CD4-positive, alpha-beta T cell treated with Interleukin-17A for 4 hours (primary cell): ENCODE measurements at places on chromosomes 3 and 15.
A peak's percentile ranks its signal among the peaks of the same experiment; 100 is the strongest.

DNA sequence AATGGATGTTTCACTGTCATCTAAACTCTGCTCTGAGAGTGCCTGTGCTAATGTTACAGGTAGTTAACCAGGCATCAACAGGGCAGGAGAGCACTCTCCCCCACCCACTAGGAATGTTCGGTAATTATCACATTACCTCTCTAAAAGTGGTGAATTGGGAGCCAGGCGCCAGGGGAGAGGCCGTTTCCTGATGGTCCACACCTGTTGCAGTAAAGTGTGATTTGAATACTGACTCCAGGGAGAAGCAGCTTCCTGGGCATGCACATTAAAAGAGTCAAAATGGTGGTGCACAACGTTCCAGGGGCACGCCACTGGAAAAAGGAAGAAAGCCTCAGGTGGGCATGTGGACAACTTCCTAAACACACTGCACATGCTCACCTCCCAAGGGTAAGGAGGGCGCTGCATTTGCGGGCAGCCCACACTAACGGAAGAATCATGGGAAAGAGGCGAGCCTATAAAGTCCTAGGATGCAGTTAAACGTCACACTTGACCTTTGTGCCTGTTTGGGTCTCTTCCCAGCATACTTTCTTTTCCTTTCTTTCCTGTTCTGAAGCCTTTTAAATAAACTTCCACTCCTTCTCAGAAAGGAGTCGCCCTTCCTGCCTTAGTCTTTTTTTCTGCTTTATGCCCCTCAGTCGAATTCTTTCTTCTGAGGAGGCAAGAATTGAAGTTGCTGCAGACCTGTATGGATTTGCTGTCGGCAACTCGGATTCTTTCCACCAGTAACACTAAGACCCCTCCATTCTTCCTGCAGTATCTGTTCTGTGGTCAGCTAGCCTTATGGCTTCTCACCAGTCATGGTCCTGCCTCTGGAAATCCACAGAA, 28.9 kb upstream of the GPD1L start:
- DNase-seq = no peak

DNA sequence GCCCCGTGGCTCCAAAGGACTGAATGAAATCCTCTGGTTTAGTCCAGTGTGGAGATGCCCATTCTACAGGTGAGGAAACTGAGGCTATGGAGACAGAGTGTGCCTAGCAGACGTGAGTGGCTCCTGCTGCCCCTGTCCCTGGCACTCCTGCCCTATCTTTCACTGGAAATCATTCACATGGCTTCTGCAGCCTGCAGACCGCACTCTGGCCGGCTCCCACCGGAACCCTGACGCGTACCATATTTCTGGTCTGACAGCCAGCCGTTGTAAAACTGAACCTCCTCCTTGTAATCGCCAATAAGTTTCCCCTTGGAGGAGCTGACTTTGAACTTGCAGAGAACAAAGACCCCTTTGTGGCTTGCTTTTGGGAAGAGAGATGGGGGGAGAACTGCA, 136.5 kb downstream of the CHSY1 start:
- no peak for DNase-seq

DNA sequence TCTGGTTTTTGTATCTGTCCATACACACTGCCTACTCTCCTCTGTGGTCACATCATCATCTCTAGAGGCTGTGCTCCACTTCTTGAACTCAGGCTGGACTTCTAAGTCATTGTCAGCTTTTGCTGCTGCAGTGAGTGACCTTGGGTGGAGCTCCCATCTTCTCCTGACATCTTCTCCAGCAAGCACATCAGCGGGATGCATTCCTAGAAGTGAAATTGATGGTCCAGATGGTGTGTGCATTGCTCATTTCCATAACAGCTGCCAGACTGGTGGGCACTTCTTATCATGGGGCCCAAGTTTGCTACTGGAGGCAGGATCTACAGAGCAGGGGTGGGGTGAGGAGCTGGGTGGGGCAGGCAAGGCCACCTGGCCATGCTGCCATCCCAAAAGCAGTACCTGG, 109.9 kb downstream of the DNAJB8 start:
- no peak for DNase-seq

- no peak for DNase-seq
These were observed 179.7 kb downstream of the ITPR1 start for GRCh38 chr3:4672725-4673275.

GRCh38 chr3:38755130-38755529, 60.9 kb downstream of the SCN10A start:
- DNase-seq = no peak

- DNase-seq = no peak
These were observed 701.5 kb downstream of the ZNF385D start for GRCh38 chr3:21049334-21050062.

DNA sequence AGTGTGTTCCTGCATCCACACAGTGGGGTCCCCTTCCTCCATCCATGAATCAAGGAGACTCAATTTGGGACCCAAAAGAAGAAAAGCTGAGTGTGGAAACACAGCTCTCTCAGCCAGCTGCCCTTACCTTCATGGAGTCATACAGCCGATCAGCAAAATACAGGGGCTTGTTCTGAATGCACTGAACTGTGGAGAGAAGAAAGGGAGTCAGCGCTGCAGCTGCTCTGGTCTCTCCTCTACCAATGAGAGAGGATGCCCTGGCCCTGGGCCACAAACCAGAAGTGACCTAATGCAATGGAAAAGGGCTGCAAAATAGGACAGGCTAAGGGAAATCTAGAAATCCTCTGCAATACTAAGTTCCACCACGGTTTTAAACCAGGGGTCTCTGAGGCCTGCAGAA, 46.7 kb downstream of the ANXA2 start:
- no peak for DNase-seq

- DNase-seq = peak; percentile 44
These were observed 33.1 kb upstream of the UBE2Q2 start for GRCh38 chr15:75809986-75810750.

DNA sequence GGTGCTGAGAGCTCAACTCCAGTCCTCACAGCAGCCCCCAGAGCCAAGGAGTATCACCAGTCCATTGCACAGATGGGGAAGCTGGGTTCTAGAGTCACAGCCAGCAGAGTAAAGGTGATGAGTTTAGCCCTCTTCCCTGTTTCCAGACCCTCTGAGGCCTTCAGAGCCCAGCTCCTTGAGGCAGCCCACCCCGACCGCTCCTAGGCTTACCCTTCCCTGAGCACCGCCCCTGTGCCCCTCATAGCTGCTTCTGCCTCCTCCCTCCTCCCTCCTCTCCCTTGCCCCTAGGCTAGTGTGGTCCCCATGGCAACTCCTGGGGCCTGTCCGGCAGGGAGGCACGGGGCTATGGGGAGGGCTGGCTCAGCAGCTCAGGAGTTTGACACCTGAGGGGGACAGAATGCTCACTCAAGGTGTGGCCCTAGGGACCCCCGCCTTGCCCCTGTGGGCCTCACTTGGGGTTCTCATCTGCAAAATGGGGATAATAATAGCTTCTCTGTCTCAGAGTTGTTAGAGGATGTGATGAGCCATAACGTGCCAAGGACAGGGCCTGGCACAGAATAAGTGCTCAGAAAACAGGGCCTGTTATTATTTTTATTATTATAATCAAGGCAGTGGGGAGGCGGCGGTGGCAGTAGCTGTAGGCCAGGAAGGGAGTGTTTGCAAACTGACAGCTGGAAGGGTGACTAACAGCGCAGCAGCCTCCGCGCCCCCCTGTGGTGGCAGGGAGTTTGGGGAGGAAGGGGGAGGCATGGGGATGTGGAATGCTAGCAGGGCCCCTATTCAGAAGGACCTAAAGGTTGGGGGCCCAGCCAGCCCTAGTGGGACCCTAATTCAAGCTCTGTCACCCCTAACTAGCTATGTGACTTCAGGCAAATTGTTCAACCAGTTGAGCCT, 11.5 kb downstream of the CSK start:
- peak; percentile 87 for DNase-seq

DNA sequence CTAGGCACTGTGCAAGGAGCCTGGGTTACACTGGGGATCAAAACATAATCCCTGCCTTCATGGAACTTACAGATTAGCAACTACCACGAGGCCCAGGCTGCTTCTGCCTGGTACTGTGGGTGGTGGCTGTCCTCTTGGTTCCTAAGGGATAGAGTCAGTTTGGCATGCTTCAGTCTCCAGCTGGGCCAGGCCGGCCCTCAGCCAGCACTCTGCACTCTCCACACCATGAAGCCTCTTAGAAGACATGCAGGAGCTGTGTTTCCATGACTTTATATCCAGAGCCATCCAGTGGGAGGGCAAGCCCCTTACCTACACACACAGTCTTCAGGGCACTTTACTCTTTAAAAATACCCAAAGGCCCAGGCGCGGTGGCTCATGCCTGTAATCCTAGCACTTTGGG, 54.4 kb downstream of the ATP1B3 start:
- DNase-seq = no peak
